HL-60 (cell line): ENCODE measurements at places on chromosomes 2 and 18.

DNA sequence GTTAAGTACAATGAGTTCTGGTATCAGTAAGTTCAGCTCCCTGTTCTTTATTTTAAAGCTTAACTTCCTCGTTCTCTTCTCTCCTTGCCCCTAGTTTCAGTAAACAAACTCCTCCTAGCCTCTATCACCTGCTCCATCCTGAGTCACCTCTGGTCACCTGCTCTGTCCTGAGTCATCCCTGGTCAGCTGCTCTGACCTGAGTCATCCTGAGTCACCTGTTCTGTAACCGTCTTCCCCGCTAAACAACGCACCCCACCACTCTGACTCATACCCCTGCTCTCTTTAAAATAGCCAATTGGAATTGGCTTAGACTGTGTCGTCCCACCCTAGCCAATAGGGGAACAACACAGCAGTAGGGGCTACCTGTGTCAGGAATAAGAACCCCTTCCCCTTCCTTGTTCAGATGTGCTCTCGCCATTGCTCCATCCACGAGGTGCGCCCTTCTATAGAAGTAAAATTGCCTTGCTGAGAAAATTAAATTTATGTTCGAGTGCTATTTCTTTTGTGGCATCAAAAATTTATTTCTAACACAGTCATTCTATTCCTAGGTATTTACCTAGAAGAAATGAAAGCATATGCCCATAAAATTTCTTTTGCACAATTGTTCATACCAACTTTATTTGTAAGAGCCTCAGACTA is 24.9 kb upstream of the RMND5A start:
- no peak for DNase-seq

- DNase-seq = no peak
These were observed 25.5 kb downstream of the CYRIA start for GRCh38 chr2:16640001-16640700.

DNA sequence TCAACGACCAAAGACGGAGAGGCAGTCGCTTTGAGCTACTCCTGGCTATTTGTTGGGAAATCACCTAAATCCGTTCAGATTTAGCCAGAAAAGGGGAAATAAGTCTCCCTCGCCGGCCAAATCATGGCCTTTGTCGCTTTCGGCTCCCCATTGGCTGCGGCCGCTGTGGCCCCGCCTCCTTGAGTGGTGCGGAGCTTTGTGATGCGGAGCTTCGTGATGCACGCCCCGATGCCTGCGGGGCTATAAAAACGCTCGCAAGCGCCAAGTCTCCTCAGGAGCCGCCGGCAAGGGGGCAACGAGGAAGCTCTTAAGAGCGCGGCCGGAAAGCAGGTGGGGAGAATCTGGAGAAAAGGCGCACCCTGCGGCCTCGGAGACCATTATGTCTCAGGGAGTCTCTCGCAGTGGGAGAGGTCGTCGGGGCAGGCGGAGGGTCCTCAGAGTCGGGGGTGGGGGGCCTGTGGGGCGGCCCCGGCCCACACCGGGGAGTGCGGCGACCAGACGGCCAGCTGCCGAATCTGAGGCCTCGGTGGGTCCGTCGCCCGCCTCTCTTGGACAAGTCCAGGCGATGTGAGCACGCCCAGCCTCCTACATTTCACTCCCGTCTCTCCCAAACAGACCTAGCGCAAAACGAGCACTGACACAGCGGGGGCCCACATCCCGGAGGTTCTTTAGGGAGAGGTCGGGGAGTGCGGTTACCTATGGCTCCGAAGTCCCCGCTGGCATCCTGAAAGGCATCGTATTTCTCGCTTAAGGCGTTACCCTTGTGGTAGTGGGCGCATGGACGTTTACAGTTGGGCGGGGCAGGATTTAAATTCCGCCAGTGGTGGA is at the start of gene CABYR:
Gene CABYR, plus strand, starts transcription at position 274 of the 828 bp plus-strand sequence. CDS start 4,053 bp downstream, outside the sequence.
- DNase-seq = no peak

DNA sequence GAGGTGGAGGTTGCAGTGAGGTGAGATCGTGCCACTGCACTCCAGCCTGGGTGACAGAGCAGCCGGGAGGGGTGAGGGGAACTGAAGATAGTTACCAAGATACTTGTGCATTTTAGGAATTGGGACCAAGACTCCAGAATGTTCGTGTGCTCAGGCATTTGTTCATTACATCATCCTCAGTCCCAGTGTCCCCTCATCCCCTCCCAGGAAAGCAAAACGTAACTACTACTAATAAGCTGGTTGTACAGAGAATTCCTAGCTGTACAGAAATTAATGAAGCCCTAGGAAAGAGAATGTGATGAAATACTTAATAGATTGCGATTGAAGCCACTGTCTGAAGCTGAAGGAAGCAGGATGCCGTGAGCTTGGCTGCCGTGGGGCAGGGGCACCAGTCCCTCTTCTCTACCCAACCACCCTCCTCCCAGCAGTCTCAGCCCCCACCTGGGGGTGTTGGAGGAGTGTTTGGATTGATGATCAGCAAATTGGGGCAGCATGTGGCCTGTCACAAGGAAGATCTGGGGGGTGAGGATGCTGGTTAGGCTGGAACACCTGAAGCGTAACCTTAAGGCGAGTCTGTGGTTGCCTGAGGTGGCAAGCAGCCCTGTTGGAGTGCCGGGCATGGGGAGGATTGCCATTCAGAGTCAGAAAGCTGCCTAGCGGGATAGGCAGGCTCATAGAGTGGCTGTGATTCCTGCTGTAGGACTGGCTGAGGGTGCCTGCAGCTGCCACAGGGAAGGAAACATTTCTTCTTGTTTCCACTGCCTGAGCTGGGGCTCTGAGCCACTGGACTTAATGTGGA is 140.9 kb downstream of the SH3RF3 start:
- DNase-seq = no peak

DNA sequence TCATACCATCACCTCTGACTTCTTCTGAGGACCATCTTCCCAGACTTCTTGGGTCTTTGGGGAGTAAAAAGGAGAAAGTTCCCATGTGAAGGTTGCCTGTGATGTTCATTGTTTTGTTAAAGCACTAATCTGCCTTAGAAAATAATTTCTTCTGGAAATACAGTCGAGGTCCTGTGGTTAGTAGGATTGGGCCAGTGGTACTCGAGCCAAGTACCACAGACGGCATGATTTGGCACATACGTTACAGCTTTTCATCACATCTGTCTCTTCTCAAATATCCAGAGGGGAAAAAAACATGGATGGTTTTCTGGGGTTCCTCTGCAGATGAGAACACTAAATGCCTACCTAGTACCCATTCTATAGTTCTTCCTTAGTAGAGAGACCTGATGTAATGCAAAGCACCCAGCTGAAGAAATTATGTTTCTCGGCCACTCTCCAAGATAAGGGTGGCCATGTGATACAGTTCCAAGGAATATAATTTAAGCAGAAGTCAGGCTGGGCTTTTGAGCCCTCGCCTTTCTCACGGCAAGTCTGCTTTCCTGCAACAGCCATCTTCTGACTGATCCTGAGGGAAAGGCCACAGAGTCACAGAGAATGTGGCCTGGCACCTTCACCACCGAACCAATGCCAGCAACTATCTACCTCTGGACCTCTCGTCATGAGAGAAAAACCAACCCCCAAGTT is 161.0 kb downstream of the RNF152 start:
- no peak for DNase-seq

DNA sequence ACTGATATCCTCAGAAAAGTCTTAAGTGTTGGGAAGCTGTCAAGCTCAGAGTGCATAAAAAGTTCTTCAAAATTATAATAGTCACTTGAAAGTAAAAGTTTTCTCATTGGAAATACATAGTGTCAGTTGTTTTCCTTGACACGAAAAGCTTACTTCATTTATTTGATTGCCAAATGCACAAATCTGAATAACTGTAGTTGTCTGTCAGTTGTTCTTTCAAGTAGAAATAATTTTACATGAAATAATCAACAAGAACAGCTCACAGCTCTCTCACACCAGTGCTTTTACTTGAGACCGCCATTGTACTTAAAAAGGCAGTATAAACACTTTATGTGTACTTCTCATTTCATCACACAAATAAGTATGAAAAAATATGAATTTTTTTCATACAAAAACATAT is 163.3 kb upstream of the NXPH2 start:
- DNase-seq = no peak

GRCh38 chr2:38622210-38622609 is 19.5 kb upstream of the HNRNPLL start:
- DNase-seq = no peak

GRCh38 chr18:60232541-60232940 is 140.0 kb downstream of the MC4R start:
- DNase-seq = no peak

DNA sequence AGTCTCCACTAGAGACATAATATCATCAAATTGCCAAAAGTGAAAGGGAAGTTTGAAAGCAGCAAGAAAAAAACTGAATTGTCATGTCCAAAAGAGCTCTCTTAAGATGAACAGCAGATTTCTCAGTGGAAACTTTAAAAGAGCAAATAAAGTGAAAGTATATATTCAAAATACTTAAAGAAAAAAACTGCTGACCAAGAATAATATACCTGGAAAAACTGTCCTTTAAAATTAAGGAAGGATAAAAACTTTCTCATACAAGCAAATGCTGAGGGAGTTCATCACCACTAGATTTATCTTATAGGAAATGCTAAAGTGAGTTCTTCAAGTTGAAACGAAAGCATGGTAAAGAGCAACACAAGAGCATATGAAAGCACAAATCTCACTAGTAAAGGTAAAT is 83.3 kb upstream of the SCN1A start:
- DNase-seq = no peak

- no peak for DNase-seq
These were observed 59.5 kb downstream of the LHCGR start for GRCh38 chr2:48695991-48696390.

- no peak for DNase-seq
These were observed 101.7 kb downstream of the NRP2 start for GRCh38 chr2:205783872-205784499.

GRCh38 chr2:27060323-27060722 is 8.9 kb downstream of the AGBL5 start:
- DNase-seq = no peak

- no peak for DNase-seq
These were observed 49.3 kb downstream of the GLS start for GRCh38 chr2:190929919-190930318.

DNA sequence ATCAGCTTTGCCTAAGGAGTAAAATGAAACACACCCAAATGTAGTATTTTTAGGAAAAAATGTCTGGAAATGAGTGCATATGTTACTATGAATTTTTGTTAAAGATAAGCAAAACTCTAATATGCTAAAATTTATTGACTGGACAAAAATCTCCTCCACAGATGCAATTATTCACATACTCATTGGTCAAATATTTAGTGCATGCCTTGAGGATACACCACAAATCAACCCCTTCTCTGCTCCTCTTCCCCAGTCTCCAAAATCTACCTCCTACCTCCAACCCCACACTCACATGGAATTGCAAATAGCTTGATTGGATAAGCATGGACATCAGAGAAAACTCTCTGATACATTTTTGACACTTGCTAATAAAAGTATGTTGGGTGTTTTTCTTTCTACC is 95.6 kb upstream of the CDC42EP3 start:
- no peak for DNase-seq

DNA sequence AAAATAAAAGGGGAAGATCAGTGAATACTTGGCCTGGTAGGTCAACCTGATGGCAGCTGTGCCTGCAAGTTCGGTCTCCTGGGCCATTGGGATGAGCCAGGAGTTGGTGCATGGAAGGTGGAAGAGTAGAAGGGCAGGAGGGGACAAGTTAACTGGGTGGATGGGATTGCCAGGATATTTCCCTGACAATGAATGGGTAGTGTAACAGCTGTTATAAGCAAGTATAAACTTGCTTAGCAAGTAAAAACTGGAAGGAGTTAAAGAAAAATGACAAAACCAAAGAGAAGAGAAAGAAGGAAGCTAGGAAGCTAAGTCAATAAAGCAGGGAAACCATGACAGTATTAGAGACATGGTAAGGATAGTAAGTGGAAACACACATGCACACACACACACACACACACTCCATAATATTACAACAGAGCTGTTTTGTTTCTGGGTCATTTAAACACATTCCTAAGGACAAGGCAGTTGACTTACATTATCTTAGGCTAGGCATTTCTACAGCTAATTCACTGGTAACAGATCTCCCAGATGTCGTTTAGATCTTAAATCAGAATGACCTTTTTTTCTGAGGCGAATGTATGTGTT is 29.7 kb downstream of the MEP1B start:
- no peak for DNase-seq

DNA sequence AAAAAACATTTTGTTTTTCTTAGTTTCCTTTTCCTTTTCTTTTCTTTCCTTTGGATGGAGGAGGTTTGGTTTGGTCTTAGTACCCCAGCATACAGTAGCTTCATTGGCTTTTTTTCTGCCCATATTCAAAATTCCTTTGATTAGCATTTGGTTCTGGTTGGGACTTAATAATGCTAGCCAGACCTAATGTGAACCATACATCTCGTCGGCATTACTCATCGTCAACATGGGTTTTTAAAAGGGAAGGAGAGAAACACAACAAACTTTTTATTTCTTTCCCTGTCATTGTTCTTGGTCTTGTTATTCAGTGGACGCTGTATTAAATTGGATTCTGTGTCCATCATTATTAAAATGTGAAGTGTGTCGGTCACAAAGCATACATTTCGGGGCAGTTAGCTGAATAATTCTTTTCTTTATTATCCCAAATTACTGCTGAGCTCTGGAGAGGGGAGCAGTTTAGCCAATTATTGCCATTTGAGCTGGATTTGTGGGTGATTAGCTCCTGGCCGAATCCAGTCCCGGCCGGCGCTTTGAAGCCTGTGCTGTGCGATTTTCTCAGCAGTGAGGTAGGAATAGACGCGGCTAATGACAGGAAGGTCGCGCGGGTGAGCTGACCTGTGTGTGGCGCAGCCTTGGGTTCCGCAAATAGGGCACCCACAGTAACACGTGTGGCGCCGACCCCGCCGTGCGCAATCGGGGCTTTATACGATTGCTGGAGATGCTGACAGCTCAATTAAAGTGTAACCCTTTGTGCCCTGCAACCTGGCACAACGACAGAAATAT is 303.3 kb downstream of the GBX2 start:
- no peak for DNase-seq

DNA sequence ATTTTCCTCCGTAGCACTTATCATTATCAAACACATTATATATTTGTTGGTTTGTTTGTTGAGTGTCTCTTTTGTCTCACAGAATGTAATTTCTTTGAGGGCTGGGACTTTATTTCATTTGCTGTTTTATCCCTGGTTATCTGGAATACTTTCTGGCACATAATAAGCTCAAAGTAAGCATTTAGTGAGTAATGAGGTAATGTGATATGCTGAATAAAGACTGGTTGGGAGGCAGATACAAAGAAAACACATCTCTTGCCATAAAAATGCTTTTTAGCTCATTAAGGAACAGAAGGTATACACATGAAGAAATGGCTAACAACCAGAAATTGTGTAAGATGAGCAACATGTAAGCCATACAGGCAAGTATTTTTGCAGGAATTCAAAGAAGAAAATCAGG is 1411.8 kb downstream of the LRP1B start:
- no peak for DNase-seq

DNA sequence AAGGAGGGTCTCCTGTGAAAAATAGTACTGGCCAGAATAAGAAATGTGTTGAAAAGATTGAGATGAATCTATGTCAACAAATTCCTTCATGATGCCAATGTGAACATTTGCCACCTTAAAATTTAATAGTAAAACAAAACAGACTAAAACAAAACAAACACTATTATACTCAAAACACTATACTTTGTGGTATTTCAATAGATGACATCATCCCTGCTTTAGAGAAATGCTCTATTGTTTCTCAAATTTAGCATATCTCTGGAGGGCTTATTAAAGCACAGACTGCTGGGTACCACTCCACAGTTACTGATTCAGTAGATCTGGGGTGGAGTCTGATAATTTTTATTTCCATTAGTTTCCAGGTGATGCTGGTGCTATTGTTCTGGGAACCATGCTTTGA is 579.4 kb upstream of the FAM98A start:
- no peak for DNase-seq
